ENCODE measurements at places on chromosomes 16 and 17. TPM values are rescaled to one million over a fixed set of nuclear protein-coding genes. Genes with fewer than 3 reads are reported as not detected.

TBC1D3K gene
- not detected for total RNA-seq

CD7 gene
- 345 TPM for total RNA-seq

NEUROD2 gene
- not detected for total RNA-seq

CORO1A gene
- 843 TPM for total RNA-seq

GRAPL gene
- 5.3 TPM for total RNA-seq

IL17C gene
- not detected for total RNA-seq

SPG7 gene
- total RNA-seq = 125 TPM

TBC1D3C gene
- total RNA-seq = not detected

TSNAXIP1 gene
- 0.51 TPM for total RNA-seq

CD300LB gene
- not detected for total RNA-seq

INCA1 gene
- total RNA-seq = 0.53 TPM

DOC2B gene
- total RNA-seq = 0.30 TPM

ZNF286A gene
- 26.9 TPM for total RNA-seq

DNA sequence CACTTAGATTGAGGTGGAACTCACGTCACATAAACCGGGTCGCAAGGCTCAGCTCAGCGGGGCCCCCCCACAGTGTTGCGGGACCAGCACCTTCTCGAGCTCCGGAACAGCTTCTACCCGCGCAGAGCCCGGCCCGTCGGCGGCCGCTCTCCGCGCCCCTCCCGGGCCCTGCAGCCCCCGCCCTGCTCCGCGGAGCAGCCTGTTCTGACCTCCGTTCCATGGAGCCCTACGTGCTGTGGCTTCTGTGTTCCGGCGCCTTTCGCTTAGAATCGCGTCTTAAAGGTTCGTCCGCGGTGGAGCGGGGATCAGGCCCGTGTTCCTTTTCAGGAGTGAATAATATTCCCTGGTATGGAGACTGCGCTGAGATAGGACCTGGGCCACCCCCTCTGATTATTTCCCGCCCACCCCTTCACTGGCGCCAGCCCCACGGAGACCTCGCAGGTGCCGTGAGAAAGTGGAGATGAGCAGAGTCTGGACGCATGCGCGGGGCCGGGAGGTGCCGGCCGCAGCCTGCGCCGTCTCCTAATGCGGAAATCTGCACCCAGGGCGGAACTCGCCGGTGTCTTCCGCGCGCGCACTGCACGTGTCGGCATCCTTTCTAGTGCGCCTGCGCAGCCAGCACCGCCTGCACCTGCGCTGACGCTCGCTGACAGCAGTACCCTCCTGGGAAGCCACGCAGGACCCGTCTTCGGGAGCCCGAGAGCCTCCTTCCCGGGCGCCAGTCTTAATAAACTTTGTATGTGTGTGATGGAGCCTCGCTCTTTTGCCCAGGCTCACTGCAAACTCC is 30.9 kb downstream of the ZNF778 start:
- no peak for DNase-seq

DNA sequence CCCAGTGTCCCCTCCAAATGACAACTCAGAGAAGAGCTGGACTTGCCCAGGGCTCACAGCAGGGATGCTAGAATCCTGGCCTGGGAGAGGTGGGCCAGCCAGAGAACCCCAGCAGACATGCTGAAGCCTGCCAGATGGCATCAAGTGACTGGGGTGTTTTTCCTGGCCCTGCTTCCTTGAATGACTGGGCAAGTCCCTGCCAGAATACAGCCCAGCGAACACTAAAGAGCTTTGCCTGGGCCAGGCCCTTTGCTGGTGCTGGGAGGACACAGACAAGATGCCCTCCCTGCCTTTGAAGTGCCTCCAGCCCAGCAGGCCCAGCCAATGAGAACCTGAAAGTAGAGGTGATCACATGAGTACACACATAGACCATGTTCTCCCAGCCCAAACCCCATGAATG is 11.5 kb downstream of the ZNF319 start:
- no peak for DNase-seq

- no peak for DNase-seq
These were observed 138.2 kb downstream of the CCT6B start for GRCh38 chr17:34823023-34823422.

DNA sequence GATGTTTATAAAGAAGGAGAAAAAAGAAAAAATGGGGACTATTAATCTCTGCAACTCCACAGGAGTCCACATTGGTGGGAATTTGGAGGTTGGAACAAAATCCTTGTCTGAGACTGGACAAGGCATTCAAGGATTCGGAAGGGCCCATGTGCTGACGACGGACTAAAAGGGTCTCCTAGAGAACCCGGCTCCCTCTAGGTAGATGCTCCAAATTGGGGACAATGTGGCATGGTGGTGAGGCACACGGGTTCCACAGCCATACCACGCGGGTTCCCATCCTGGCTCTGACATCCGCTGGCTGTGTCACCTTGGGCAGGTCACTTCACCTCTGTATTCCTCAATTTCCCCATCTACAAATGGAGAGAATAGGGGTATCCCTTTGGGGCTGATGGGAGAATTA is 227.4 kb downstream of the C16orf78 start:
- no peak for DNase-seq

DNA sequence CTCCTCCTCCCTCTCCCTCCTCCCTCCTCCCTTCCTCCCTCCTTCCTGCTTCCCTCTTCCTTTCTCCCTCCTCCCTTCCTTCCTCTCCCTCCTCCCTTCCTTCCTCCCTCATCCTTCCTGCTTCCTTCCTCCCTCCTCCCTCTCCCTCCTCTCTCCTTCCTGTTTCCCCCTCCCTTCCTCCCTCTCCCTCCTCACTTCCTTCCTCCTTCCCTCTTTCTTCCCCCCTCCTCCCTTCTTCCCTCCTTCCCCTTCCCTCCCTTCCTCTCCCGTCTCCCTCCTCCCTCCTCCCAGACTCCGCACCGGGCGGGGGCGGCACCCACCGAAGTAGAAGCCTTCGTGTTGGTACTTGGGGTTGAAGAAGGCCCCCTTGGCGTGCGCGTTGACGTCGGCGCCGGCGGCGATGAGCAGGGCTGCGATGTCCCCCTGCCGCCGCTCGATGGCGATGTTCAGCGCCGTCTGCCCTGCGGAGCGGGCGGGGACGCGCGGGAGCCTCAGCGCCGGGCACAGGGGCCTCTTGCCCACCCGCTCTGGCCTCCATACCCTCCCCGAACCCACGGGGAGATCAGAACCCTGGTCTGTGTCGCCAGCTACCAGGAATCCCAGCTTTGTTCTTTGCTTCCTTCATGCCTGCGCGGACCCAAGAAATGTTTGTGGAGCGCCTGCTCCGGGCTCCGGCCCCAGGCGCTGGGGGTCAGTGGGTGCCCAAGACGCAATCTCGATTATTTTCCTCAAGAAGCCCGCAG is 22.2 kb downstream of the TRPV3 start:
- DNase-seq = peak; percentile 40

GRCh38 chr16:85330694-85331188 is 218.5 kb upstream of the CIBAR2 start:
- DNase-seq = no peak

DNA sequence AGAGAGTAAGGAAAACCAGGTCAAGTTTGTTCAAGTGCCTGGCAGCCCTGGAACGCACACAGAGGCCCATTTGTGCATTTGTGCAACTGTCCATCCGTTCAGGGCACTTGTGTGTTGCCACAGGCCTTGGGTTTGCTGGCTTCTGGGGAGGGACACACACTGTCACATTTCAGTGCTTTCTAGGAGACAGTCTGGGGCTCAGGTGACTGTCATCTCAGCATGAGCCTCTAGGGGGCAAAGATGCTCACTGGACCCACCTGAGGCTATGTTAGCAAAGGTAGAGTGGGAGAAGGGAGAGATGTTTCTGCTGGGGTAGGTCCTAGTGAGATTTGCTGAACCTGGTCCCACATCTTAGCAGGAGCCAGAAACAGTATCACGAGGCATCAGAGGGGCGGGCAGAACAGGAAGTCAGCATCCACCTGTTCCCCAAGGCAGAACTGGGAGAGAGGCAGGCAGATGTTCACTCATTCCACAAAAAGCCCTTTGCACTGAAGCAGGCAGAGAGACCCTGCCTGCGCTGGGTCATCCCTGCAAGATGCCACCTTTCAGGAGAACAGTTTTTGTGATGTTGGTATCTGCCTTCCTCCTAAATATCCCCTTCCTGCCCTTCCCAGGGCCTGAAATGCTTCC is 48.5 kb downstream of the RAI1 start:
- peak; percentile 37 for DNase-seq

DNA sequence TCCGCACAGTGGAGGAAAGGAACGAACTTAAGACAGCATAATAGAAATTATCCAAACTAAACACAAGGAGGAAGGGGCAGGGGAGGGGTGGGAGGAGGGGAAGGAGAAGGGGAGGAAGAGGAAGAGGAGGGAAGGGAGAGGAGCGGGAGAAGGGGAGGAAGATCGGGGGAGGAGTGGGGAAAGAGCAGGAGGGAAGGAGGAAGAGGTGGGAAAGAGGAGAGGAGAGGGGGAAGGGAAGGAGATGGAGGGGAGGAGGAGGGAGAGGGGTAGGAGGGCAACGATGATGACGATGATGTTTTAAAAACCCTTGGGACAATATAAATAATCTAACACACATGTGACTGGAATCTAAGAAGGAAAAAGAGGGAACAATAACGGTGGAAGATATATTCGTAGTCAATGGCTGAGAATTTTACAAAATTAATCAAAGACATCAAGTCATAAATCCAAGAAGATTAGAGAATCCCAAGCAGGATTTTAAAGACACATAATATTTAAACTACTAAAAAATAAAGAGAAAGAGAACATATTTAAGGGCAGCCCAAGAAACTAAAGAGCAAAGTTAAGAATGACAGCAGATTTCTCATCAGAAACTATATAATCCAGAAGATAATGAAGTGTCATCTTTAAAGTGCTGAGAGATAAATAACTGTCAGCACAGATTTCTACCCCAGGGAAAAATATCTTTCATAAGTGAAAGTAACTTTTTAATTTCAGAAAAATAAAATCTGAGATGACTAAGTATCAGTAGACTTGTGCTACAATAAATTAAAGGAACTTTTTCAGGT is 30.2 kb downstream of the C16orf95 start:
- DNase-seq = no peak

DNA sequence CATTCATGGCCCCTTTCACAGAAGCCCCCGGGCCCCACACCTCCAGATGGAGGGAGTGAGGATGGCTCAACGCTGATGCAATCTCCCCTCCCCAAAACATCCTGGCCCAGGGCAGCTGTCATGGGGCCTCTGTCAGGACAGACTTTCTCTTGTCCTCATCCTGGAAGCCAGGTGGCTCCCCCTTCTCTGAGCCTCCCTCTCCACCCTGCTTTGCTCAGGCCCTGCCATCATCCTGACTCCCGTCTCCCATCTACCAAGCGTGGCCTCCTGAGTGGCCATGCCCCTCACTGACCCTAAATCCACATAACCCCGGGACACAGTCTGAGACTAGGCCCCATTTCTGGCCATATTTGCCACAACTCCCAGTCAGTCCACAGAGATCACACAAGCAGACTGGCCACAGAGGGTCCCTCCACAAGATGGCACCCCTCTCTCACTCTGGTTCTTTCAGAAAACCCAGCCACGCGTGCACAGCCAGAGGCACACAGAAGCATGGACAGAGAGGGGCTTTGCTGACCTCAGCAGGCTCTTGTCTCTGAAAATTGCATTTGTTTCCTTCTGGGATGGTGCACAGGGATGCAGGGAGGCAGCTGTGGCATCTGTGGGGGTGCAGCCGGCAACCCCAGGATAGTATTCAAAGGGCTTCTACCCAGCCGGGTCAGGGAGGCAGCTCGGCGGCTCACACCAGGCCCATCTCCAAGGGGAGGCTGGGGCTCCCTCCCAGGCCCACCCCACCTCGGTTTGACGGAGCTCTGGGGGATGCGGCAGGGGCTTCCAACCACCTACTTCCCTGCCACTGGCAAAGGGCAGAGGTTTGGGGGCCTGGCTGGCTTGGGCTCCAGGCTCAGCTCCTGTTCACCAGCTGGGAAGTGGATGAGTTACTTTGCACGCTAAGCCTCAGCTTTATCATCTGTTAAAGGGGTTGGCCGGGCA is 16.9 kb downstream of the DOC2B start:
- no peak for DNase-seq

GRCh38 chr16:3173892-3174617 is 13.9 kb upstream of the OR1F1 start:
- no peak for DNase-seq

DNA sequence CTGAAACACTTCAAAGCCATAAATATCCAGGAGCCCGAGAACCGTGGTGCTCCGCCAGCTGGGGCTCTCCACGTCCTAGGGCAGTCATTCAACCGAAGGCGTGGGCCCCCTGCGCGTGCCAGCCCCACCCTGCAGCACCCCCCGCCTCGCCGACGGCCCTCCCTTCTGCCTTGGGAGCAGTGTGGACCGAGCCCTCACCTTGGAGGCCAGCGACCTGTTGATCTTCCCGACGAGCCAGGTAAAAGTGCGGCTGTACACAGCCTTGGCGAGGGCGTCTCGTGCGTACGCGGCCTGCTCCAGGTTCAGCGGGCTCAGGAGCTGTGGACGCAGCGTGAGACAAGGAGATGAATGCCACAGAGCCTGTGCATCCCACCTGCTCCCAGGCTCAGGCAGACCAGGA is 14.1 kb downstream of the MYO1C start:
- no peak for DNase-seq

DNA sequence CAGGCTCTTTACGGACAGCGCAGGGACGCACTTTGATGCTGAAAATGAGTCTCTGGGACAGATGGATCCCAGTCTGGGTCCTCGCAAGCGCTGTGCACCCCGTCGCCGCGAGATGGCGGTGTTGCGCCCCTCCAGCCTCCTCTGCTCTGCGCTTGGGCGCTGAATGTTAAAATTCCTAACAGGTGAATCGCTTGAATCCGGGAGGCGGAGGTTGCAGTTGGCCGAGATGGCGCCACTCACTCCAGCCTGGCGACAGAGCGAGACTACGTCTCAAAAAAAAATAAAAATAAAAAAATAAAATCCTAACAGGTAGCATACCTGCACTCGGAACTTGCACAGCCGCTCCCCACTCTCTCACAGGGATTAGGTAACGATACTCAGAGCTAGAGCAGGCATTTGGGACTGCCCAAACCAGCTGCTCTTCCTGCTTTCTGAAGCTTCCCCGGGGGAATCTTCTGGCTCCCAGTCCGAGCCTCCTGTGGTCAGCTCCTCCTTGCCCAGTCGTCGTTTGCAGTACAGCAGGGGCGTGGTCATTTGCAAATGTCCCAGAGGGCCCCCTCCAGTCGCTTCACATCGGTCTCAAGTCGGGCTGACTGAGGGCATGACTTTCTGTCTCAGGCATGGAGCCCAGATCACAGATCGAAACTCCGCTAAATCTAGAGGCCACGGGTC is 26.2 kb upstream of the OSGIN1 start:
- peak; percentile 41 for DNase-seq

- no peak for DNase-seq
These were observed 3.7 kb downstream of the TRAF7 start for GRCh38 chr16:2159175-2159838.

DNA sequence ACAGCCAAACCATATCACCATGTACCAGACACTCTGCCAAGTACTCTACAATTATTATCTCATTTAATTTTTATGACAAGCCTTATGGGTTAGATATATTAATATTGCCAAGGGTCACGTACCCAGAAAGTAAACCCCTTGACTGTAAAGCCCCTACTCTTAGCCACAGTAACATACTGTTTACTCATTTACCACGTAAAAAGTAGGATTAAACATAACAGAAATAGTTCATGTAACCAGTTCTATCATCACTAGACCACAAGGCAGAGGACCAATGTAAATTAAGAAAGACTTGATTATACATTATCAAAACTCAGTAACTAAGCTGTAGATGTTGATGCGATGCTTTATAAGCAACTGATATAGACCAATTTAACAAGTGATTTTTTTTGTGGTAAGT is 101.5 kb upstream of the CNTNAP4 start:
- DNase-seq = no peak

- DNase-seq = no peak
These were observed 442.6 kb upstream of the HSBP1 start for GRCh38 chr16:83365166-83365565.

GRCh38 chr17:45363498-45363897 is 46.7 kb upstream of the MAP3K14 start:
- DNase-seq = no peak

- no peak for DNase-seq
These were observed 22.3 kb downstream of the ADGRG5 start for GRCh38 chr16:57564571-57565270.

Data from activated T-helper 2 cell treated with anti-CD3 and anti-CD28 coated beads, Interferon-gamma antibody, Interleukin-2, Interleukin-4, amounts not matched to agents 10 μg/mL and 5 μg/mL and 100 μg/mL, durations not matched to agents 14 hours and 24 hours and 36 hours (primary cell).